ENCODE measurements at places on chromosomes 1 and 21.

- no peak for DNase-seq
Observed at GRCh38 chr1:12548973-12549459, 69.0 kb downstream of the DHRS3 start.

- no peak for DNase-seq
Observed at GRCh38 chr1:110228381-110228780, 18.3 kb downstream of the KCNC4 start.

GRCh38 chr1:57262472-57262871 lies 161.4 kb downstream of the DAB1 start:
- DNase-seq = no peak

DNA sequence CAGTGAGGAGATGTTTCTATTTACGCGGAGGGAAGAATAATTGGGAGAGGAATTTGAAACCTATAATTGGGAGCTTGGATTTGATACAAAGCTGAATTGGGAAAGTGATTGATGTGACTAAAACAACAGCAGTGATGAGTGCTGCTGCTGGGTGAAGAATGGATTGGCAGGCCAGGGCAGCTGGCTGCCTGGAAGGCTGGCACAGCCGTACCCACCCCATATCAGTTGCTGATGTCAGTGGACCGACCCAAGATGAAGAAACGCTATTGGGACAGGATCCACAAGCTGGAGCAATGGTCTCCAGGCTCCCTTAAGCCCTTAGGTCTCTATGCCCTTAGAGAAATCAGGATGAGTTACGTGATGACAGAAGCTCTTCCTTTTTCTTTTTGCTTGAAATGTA lies 47.4 kb downstream of the GRIK1 start:
- no peak for DNase-seq

- no peak for DNase-seq
Observed at GRCh38 chr1:183267646-183268431, 81.8 kb downstream of the LAMC2 start.

DNA sequence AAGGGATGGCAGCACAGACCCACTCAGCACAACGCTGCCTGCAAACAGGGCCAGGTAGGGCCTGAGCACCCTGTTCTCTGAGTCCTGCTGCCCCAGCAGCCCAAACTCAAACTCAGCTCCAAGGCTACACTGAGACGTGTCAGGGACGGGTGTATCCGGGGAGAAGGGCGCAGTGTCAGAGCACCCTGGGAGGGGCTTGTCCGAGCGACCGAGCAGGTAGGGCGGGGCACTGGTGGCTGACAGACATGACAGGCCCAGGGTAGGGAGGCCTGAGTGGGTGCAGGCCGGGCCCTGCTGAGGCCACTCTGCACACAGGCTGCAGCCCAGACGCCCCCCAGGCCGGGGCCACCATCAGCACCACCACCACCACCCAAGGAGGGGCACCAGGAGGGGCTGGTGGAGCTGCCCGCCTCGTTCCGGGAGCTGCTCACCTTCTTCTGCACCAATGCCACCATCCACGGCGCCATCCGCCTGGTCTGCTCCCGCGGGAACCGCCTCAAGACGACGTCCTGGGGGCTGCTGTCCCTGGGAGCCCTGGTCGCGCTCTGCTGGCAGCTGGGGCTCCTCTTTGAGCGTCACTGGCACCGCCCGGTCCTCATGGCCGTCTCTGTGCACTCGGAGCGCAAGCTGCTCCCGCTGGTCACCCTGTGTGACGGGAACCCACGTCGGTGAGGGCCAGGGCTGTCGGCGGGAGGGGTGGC lies 5.5 kb downstream of the SCNN1D start:
- no peak for DNase-seq

DNA sequence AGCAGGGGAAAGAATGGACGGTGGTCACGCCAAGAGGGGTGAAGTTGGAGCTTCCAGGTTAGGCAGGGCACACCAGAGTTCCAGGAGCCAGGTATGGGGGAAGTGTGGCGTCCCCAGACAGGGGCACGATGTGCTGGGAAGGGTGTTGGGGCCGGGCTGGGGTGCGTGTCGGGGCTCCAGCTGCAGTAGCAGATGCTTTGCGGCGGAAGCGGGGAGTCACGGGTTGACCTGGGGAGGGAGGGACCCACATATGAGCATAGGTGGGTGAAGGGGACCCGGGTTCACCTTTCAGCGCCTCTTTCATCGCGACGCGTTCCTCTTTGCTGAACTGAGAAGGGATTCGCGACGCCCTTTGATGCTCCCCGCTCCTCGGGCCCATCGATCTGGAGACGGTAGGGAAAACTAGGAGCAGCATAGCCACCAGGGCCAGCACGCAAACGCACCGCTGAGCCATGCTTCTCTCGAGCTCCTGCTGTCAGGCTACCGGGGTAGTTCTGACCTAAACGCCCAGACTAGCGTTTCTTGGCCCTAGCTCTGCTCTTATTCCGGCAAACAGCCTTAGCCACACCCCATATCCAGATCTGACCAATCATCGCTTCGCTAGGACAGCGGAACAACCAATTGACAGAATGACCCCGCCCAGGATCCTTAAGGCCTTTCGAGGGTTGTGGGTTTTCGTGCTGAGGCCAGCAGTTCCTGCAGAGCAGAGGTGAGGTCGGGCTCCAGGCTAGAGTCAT lies at the start of gene PM20D1:
Gene PM20D1, minus strand, starts transcription at position 514 of the 737 bp plus-strand sequence. Its CDS starts 60 bp downstream, at position 454.
- no peak for DNase-seq

DNA sequence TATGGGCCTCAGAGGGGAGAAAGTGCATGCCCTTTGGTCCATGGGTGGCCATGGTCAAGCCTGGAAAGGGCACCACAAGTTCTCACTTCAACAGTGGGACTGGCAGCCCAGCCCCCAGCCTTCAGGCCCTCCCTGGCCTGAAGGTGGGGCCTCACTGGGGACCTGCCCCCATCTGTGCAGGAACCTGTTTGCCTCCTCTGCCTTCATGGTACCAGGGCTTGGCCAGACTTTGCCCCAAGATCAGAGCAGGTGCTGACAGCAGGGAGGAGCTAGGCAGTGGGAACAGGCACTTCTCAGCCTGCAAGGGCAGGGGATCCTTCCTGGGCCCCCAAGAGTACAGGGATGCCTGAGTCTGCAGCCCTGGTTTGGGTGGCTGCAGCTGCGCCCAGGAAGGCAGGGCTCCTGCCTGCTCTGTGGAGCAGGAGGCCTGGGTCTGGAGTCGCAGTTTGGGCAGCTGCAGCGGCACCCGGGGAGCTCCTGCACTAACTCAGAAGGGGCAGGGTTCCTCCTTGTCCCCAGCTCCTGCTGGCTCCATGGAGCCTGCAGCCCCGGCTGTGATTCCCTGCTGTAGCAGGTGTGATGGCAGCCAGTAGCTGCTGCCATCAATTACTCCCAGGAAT lies 460.1 kb upstream of the NCAM2 start:
- DNase-seq = no peak

- DNase-seq = no peak
Observed at GRCh38 chr1:194268839-194269238, 1082.4 kb upstream of the B3GALT2 start.

DNA sequence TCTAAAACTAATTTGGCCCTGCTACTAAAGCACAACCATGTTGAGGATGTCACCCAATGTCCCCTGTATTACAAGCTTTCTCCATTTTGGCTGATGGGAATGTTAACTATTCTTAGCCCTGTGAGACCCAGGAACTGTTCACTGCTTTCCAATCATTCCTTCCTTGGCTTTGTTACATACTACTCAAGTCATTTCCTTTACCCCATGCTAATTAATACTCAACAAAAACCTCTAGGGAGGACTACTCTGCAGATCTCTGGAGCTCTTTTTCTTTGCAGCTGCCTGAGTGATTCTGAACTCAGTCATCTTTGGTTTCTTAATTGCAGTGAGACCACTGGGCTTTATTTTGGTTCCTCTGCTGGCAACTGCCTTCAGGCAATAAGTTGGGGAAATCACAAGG lies 23.3 kb upstream of the RPE65 start:
- no peak for DNase-seq

- DNase-seq = no peak
Observed at GRCh38 chr1:36080236-36080635, 3.7 kb upstream of the TEKT2 start.

DNA sequence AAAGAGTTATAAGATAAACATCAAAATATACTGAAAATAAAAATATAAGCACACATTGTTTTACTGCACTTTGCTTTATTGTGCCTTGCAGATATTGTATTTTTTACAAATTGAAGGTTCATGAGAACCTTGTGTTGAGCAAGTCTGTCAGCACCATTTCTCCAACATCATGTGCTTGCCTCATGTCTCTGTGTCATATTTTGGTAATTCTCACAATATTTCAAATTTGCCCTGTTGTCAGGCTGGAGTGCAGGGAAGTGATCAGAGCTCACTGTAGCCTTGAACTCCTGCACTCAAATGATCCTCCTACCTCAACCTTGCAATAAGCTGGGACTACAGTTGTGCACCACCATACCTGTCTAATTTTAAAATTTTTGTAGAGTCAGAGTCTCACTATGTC lies 21.3 kb upstream of the CNIH3 start:
- DNase-seq = no peak

- no peak for DNase-seq
Observed at GRCh38 chr1:84374991-84375696, 23.1 kb upstream of the DNASE2B start.
